ENCODE measurements at places on chromosomes 4 and X.

DNA sequence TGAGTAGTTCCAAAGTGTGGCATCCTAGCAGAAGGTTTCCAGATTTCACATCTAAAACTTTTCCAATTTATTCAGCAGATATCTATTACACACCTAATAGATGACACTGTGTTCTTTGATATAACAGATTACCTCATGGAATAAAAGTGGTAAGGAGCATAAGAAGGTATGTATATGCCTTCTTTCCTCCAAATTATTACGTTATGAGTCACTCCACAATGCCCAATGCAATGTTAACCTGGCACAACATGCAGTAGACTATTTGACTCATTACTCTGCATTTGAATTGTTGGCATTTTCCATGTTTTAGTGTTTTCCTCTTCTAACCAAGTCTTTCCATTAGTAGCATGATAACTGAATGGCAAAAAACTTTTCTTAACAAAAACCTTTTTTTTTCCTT is 383.6 kb downstream of the ADGRL3 start:
- DNase-seq, result no peak

DNA sequence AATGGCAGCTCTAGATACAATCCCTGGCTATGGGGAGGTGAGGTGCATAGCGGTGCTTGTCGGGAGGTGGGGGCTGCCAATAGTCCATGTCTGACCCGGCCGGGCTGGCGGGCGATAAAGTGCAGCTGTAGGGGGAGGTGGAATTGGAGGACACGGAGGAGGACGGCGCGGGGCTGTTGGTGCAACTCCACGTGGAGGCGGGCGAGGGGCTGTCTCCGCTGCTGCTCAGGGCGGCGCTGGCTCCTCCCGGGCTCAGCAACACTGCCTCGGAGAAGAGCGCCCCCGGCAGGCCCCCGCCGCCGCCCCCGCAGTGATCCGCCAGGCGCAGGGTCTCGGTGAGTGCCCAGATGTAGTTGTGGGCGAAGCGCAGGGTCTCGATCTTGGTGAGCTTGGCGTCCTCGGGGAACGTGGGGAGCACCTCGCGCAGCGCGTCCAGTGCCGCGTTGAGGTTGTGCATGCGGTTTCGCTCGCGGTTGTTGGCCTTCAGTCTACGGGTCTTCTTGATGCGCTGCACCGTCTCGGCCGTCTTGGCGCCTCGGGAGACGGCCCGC is 1.3 kb downstream of the NEUROG2 start:
- no peak for DNase-seq

DNA sequence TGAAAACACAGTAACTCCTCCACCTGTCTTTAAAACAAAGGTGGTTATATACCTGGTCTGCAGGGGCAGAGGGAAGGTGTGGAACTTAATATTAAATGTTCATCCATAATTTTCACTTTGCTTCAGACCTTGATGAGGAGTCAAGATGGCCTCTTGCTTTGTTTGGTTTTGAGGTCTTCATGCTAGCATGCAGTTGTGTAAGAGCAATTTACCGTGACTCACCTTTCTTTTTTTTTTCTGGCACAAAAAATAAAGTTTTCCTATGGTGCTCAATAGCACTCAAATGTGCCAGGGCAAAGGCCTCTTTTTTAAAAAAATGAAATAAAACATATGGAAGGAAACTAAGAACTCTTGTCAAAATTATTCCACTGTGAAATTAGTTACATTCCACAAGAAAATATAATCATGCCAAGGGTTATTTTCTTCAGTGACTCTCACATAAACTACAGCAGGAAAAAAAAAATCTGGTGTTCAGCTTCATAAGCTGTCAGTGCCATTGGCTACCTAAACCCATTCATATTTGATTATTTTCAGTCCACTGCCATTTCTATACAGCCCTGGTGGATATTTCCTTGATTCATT is 128.2 kb downstream of the SLC7A11 start:
- DNase-seq, result no peak

DNA sequence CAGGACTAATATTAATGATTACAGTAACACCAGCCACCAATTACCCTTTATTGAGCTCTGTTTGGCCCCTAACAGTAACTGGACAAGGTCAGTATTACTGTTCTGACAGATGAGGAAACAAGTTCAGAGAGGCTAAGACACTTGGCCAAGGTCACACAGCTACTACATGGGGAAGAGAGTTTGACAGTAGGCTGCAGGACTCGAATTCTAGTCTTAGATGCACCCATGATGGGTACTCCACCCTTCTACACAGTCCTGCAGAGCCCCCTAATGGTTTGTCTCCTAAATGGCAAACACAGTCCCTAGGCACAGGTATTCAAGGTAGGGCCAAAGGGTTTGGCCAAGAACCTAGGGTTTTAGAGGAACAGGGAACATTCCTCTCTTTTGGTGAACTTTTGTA is 93.9 kb downstream of the NSUN7 start:
- DNase-seq, result no peak

DNA sequence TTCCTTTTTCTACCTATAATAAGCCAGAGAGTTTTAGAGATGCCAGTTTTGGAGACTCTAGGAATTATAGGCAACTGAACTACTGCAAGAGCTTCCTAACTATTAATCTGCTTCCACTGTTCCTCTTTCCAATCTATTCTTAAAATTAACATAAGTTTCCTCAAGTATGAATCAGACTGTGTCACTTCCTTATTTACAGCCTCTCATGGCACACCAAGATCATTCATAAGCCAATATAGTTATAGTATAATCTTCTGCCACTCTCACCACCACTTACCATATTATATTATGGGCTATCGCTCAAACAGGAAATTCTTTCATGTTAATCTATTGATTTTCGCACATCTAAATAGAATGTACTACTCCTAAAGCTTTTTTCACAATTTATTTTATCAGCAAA is 383.5 kb downstream of the STPG2 start:
- no peak for DNase-seq

GRCh38 chr4:6561706-6562371 is 13.2 kb upstream of the MAN2B2 start:
- DNase-seq, result no peak

DNA sequence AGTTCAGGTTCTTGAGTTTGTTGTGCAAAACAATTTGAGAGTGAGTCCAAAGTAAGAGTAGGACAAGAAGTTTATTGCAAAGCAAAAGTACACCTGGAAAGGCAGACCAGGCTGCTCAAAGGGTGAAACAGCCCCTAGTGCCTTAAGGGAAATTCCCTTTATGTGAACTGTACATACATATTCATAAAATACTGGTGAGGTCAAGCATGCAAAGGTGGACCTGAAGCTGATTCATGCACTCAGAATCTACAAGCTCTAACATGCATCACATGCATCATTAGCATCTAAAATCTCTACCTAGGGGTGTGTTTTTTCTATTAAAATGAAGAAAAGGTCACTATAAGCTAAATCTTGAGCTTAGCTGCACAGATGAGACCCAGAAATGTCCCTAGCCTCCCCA is 266.9 kb downstream of the SPATA18 start:
- DNase-seq, result no peak

DNA sequence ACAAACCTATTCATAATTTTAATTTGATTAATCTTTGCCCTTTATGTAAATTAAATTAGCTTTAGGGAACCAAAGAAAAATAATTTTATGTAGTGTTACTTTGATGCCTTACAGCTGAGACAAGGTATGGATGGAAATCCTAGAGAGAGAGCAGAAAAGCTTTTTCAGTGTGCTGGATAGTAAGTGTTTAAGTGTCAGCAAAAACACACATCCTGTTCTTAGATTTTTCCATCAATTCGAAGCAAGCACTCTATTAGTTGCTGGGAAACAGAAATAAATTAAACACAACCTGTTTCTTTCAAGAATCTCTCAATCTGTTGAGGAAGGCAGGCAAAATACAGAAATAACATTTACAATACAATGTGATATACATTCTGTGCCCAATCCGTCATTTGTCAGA is 327.8 kb downstream of the GALNTL6 start:
- no peak for DNase-seq

DNA sequence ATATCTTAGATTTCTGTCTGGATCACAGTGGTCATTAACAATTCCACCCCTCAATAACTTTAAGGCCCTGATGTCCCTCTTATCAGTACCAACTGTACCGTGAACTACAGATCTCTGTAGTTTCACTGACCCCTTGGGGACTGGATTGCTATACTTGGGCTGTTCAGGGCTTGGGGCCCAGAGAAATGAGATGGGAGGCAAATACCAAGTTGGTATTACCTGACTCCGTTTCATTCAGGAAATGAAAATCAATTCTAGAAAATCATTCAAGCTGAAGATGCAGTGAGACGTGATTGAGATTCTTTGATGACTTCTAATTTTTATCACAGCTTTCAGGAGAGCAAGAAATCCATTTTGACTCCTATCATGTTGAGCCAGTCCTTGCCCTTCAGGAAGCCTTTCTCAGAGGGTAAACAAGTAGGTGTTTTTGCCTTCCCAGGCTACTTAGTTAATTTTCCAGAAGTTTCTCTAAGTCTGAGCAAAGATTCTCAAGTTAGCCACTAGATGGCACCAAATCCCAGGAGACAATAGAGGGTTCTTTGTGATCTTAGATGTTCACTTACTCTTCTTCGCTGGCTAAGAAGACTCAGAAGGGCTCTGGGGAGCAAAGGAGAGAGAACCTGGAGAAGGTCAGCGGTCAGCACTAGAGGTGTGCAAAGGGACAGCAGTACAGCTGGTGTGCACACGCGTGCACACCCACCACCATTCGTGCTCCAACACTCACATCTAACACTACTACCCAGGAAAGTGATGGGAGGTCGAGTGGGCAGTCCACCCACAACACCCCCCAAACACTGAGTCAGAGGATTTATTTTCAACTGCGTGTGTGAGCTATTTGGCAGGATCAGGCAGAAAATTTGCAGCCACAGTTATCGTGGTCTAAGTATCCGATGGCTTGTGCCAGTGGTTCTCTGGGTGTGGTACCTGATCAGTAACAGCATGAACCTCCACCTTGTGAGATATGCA is 7.4 kb downstream of the HNRNPH2 start:
- no peak for DNase-seq

- no peak for DNase-seq
Measured at GRCh38 chr4:162422312-162422711, 258.5 kb upstream of the FSTL5 start.

DNA sequence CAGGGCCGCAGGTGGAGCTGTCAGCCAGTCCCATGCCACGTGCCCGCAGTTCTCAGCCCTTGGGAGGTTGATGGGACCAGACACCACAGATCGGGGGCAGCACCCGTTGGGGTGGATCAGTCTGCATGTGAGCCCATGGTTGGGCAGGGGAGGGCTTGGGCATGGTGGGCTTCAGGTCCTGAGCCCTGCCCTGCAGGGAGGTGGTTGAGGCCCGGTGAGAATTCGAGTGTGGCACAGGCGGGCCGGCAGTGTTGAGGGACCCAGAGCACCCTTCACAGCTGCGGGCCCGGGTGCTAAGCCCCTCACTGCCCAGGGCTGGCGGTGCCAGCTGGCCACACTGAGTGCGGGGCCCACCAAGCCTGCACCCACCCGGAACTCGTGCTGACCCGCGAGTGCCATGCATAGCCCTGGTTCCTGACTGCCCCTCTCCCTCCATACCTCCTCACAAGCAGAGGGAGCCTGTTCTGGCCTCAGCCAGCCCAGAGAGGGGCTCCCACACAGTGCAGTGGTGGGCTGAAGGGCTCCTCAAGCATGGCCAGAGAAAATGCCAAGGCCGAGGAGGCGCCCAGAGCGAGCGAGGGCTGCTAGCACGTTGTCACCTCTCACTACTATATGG is 696.1 kb downstream of the TGIF2LX start:
- DNase-seq, result no peak
